Choroid plexus epithelial cell (primary cell): ENCODE measurements at places on chromosomes 6 and 20.

GRCh38 chr6:38112181-38112580, 292.7 kb downstream of the ZFAND3 start:
- no peak for DNase-seq

DNA sequence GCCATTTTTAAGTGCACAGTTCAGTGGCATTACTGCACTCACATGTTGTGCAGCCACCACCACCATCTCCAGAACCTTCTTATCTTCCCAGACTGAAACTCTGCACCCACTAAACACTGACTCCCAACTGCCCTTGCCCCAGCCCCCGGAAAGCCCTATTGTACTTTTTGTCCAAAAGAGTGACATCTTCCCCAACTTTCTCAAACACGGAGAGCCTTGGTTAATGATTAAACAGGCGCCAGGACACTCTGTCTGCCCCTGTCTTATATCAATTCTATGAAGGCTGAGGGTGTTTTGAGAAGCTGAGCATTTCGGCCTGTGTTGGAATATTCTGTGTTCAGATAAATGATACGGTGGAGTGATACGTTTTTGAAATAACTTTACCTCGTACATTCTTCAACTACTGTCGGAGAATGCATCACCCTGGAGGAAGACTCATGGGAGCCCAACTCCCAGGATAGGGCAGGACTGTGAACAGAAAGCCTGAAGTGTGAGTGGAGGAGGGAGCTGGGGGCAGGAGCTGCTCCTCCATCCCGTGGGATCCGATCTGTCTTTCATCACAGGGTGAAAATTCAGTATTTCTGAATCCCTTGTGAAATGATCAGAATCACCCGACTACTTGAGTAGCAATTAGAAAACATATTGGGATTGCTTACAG, 68.7 kb upstream of the FOXC1 start:
- no peak for DNase-seq

- peak; percentile 73 for DNase-seq
Observed at GRCh38 chr6:56490993-56491392, 151.7 kb downstream of the DST start.

- no peak for DNase-seq
Observed at GRCh38 chr6:64049736-64050135, 414.1 kb downstream of the PHF3 start.

DNA sequence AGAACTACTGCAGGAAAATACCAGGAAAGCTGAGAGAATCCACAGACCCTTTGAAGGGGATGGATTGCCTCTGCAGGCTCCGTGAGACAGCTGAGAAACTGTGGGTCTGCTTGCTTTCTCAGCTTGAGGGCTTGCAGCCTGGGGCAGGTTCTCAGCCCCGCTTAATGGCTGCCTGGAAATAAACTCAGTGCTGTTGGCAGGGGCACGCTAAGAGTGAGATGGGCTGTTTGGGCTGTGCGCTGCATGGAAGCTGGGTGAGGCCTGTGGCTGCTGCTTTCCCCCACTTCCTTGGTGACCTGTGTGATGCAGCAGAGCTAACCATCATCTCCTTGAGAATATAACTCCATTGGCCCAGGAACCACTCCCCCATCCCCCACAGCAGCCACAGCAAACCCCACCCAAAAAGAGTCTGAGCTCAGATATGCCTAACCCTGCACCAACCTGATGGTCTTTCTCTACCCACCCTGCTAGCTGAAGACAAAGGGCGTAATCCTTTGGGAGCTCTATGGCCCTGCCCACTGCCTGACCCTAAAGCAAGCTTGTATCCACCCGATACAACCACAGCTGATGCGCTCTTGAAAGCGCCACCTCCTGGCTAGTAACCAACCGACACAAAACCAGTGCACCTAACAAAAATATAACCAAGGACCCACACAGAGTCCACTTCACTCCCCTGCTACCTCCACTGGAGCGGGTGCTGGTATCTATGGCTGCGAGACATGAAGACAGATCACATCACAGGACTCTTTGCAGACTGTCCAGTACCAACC, 800.6 kb upstream of the MAP3K7 start:
- no peak for DNase-seq

GRCh38 chr6:122714059-122714458, 65.5 kb upstream of the FABP7 start:
- no peak for DNase-seq

- DNase-seq, result peak; percentile 79
Observed at GRCh38 chr20:49846206-49846807, 33.7 kb downstream of the SLC9A8 start.

GRCh38 chr20:37737826-37738420, 44.1 kb downstream of the CTNNBL1 start:
- DNase-seq, result no peak

GRCh38 chr20:38531021-38531420, 50.0 kb upstream of the ADIG start:
- no peak for DNase-seq

DNA sequence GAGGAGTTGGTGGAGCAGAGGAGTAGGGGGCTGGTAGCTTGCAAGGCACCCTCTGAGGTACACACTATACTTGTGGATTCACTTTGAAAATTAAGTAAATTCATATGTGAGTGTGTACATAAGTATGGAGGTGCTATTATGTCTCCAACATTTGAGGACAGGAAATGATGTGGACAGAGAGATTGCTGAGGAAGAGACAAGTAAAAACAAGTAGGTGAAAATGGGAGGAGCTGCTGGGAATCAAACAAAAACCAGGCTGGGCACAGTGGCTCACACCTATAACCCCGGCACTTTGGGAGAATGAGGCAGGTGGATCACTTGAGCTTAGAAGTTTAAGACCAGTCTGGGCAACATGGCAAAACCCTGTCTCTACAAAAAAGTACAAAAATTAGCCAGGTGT, 69.2 kb upstream of the LYRM2 start:
- no peak for DNase-seq

DNA sequence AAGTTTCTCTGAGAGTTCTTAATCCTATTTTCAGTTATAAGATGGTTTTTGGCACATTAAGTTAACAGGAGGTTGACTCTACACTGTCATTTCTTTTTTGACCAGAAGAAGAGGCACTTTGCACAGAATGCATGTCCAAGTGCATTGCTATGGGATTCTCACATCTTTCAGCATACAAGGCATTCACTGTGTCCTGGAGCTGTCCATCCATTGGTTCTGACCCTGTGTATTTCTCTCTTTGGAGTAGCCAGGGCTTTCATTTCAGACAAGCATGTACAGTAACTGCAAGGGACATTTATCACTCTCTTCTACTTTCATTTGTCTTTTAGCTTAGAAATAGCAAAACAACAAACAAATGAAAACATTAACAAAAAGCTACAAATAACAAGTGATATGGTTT, 275.1 kb upstream of the IMPG1 start:
- DNase-seq, result no peak

DNA sequence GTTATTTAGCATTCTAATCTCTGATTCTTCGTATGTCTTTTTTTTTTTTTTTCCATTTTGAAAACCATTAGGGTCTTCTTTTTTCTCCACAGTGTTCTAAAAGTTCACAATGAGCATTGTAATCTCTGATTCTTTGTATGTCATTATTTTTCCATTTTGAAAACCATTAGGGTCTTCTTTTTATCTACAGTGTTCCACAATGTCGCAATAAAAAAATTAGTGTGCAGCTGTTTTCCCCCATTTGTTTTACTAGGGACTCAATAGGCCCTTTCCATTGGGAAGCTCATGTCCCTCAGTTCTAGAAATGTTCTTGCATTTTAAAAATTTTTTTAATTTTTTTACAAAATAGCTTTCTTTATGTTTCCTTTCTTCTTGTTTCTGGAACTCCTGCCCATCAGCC, 64.2 kb downstream of the RNF182 start:
- no peak for DNase-seq

DNA sequence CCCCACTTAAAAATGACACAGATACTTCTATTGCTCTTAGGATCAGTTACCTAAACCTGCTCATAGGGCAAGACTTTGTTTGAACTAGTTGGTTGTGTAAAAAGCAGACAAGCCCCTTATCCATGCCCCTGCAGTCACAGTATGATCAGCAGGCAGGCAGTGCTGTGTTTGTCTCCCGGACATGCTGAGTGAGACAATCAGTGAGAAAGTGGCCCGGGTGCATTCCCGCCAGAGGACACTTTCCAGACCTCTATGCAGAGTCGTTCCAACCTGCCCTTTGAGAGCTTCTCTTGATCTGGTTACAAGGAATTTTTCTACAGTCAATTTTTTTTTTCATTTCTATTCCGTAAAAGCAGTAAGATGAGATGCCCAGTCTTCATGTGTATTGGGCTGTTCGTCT, 6.2 kb downstream of the LSM14B start:
- DNase-seq, result no peak

DNA sequence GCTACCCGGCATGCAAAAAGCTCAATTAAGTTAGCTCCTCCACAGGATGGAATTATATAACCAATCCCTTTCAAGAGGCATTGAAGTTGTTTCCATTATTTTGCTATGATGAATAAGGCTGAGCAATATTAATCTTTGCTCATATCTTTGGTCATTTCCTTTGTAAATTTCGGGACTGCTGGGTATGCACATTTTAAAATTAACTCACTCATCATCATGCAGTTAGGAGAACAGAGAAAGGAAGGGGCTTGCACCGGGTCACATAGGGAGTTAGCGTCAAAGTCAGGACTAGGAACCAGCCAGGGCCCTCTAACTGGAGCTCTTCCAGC, 430 bp upstream of the FAM110A start:
- no peak for DNase-seq

DNA sequence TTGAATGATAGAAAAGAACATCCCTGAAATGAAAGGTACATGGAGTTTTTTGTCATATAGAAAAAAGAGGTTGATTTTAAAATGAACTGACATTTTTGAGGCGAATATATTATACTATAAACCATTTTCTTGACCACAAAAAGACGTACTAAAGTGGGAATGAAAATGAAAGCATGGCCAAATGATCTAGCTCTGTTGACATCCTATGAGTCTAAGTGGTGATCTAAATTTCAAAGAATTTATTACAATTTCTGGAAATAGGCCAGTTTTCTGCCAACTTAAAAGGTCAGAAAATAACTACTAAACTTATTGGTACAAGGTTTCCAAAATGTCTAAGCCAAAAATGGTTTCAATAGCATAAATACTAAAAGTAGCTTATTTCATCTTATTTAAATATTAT, 536.8 kb downstream of the EYS start:
- DNase-seq, result peak; percentile 36

DNA sequence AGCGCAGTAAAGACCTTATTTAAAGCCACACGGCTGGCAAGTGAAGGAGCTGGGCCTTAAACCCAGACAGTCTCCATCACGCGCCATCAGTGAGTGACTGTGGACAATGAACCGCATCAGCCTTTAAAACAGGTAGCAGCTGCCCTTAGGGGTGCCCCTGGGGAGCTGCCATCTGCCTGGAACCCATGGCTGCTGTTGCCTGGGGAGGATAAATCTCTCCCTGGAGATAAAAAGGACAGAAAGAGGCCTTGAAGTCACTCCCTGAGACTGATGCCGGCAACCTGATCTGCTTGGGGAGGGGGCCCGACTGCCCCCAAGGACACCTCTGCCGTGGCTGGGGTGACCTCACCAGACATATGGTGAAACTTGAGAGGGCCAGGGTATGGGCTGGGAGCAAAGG, 73.5 kb downstream of the PREX1 start:
- DNase-seq, result no peak

- DNase-seq, result peak; percentile 59
Observed at GRCh38 chr6:116329156-116329555, 41.6 kb upstream of the DSE start.

DNA sequence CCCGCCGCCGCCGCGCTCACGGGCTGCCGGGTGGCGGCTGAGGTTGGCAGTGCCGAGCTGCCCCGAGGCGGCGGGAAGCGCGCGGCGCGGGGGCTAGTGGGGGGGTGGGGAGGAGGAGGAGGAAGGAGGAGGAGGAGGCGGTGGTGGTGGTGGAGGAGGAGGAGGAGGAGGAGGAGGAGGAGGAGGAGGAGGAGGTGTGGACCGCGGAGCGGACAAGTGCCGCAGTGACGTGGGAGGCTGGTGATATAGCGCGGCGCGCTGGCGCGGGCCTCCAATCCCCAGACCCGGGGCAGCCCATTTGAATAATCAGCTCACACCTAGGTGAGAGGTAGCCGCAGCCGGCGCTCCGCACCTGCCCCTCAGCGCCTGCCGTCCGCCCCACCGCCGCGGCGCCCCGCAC, at the start of gene FOXA2:
FOXA2 (minus strand) TSS at position 51 of the 400 bp plus-strand sequence. CDS start 294 bp downstream, outside the sequence.
- no peak for DNase-seq

GRCh38 chr6:41098366-41098765, 25.6 kb downstream of the NFYA start:
- peak; percentile 52 for DNase-seq

GRCh38 chr6:27669295-27669623, 196.4 kb upstream of the ZNF184 start:
- no peak for DNase-seq

- no peak for DNase-seq
Observed at GRCh38 chr20:48841196-48841874, 13.5 kb upstream of the PREX1 start.

DNA sequence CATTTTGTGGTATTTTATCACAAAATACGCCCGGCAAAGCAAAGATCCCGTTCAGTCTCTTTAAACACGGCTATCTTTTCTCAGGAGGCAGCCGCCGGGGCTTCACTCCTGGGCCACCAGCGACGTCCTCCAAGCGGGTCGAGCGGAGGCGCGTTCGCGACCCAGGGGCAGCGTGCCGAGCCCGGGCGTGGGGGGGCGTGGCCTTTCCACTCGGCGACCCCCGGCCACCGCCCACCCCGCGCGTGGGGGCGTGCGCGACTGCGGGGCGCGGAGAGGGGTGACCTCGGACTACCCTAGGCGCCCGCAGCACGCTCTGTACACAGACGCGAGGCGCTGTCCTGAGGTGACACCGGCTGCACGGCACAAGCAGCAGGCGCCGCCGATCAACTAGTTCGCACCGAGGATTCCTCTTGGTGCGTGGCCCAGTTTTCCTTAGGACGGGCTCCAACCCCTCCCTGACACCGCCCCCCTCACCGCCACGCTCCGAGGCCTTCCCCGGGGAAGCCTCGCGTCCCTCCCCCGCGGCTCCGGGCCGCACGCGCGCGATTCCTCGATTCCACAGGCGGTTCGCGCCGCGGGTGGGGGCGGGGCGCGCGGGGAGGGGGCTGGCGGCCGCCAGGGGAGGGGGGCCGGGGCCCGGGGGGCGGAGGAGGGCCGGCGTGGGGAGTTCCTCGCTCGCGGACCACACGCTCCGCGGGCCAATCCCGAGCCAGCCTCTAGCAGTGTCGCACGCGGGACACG, 1.1 kb upstream of the JARID2 start:
- peak; percentile 61 for DNase-seq

GRCh38 chr6:6176586-6177228, 143.8 kb downstream of the F13A1 start:
- DNase-seq, result no peak

DNA sequence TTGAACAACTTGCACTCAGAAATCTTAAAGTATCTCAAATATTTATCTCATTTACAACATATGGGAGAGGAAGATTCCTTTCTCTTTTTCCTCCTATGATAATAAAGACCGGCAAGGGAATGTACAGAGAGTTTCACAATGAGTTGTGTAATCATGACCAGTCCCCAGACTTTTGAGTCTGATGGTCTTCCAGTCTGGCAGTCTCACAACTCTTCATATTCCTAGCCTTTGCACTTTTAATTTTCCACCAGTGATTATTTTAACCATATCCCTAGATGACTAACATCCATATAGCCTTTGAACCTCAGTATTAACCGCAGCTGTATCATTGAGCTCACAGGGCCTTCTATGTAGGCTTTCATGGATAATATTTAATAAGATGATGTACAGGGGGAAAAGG, 278.5 kb downstream of the KHDC1L start:
- peak; percentile 83 for DNase-seq

GRCh38 chr20:20549704-20550103, 162.7 kb downstream of the RALGAPA2 start:
- DNase-seq, result peak; percentile 79
